ENCODE measurements at places on chromosomes 16 and 17.

GRCh38 chr17:20275653-20276052, 191.7 kb downstream of the LGALS9B start:
- no peak for DNase-seq

DNA sequence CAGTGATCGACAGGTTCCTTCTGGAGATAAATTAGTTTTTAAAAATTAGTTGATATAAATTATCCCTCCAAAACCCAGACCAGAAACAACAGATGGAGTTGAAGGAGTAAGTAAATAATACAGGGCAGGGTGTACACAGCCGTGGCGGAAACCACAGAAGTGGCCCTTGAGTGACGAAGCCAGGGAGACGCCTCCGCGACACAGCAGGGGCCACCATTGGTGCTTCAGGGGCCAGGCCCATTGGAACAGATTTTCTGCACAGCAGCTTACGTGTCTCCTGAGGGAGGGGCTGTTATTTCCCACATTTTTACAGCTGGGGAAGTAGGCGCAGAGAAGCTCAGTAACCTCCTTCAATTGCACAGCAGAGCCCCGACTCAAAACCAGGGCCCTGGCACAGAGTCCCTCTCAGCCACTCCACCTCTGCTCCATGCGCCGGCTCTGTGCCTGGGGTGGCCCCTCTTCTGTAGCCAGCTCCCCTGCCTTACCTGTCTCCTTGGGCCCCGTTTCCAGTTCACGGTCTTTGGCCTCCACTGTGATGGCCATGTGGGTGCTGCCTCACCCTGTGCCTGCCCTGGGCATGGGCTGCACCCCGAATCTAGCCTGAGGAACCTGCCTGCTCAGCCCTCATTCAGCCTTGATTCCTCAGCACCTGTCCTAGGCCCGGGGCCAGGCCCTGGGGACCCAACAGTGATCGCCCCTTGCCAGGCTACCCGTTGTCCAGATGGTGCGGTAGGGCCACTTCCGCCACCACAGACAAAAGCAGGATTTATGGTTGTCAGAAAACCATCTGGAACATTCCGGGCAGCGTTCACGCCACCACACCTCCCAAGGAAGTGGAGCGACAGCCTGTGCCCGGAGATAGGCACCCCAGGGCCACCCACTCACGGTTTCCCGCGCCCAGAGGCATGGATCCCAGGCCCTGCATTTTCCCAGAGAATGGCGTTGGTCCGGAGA, 128.5 kb upstream of the GSE1 start:
- peak; percentile 80 for DNase-seq

DNA sequence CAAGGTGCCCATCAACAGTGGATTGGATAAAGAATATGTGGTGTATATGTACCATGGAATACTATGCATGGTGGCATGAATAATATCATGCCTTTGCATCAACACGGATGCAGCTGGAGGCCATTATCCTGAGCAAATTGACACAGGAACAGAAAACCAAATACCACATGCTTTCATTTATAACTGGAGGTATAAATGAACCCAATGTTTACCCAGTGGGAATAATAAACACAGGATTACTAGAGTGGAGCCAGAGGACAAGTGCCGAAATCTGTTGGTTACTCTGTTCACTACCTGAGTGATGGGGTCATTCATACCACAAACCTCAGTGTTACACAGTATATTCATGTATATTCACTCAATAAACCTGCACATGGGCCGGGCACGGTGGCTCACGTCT, 125.2 kb downstream of the CDH11 start:
- DNase-seq: peak; percentile 9

DNA sequence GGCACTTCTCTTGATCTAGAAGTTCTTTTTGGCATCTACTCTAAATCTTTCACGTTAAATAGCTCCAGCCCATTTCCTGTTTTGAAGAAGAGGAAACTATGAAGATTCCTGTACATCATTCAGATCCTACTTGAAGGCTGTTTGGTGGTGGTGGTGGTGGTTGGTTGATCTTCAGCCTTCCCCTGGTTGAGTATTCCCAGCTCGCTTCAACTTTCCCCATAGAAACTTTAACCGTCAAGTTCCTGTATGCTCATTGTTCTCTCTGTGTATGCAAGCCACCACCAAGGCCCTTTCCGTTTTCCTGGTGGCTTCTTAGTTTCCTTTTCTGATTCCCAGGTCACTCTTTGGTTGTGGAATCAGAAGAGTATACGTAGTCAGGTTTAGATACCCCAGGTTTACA, 3.3 kb downstream of the LRRC46 start:
- no peak for DNase-seq

DNA sequence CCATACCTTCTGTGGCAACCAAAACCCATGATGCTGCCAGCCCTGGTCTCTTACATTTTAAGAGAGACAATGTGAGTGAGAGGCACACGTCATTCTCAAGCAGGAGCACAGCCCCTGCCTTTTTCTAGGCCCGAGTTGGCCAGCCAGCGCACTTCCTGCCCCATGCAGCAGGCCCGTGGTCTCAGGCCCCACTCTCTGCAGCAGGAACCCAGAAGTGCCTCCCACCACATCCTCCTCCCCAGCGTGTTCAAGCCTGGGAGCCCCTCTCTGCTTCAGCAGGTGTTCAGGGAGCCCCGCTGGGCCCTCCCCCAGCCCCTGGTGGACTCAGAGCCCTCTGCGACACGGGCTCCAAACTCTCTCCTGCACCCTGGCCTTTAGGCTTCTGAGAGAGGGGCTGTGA, 30.5 kb downstream of the ITGAE start:
- no peak for DNase-seq

GRCh38 chr17:78650093-78650715, 73.0 kb upstream of the DNAH17 start:
- DNase-seq: no peak

DNA sequence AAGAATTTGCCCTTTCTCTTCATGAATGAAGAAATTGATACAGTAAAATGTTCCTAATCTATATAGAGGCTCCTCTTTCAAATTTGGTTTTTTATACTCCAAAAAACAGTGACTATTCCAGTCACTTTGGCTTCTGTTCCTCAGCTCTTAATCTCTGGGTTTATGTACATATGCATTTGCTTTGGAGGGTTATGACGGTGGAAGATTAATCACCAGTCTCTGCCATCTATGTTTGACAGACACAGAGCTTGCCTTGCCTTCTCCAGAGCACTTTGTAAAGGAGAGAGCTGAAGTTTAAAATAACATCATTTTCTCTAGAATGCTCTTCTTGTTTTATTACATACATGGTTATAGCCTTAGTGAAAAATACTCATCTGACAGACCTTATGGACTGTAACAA, 99.3 kb downstream of the NLK start:
- no peak for DNase-seq

GRCh38 chr17:431494-431893, 78.9 kb upstream of the RPH3AL start:
- DNase-seq: no peak

- no peak for DNase-seq
Observed at GRCh38 chr17:54903375-54903774, 2.7 kb downstream of the TOM1L1 start.

GRCh38 chr16:83713597-83713996, 94.2 kb upstream of the HSBP1 start:
- DNase-seq: no peak

- DNase-seq: no peak
Observed at GRCh38 chr17:1473841-1474240, 17.8 kb upstream of the CRK start.

DNA sequence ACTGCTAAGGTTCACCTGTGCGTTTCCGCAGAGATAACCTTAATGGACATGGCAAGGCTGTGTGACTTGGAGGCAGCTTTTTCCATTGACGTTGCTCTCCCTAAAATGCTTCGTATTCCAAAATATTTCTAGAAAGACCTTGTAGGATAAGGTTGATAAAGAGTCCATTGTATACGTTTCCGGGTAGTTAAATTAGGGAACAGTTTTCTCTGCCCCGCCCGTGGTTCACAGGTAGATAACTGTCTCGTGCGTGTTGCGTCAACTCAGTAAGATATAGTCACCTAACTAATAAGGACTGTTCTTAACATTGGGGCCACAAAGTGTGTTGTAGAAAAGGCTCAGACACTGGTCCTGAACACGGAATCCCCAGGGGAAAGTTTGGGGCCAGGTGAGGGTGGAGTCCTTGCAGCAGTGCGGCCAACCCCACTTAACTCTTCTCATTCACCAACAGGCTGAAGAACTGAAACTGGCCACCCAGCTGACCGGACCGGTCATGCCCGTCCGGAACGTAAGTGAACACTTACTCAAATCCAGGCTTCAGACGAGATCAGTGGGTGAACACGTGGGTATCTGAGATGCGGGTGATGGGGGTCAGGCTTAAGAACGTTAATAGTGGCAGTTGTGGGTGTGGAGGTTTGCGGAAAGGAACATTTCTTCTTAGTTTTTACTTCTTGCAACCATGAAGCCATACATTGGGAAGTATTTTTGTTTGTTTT, 1.6 kb downstream of the RPL13 start:
- DNase-seq: no peak

- DNase-seq: no peak
Observed at GRCh38 chr16:12060751-12061150, 84.2 kb downstream of the SNX29 start.

GRCh38 chr17:64572682-64573154, 65.9 kb downstream of the CEP95 start:
- DNase-seq: no peak

DNA sequence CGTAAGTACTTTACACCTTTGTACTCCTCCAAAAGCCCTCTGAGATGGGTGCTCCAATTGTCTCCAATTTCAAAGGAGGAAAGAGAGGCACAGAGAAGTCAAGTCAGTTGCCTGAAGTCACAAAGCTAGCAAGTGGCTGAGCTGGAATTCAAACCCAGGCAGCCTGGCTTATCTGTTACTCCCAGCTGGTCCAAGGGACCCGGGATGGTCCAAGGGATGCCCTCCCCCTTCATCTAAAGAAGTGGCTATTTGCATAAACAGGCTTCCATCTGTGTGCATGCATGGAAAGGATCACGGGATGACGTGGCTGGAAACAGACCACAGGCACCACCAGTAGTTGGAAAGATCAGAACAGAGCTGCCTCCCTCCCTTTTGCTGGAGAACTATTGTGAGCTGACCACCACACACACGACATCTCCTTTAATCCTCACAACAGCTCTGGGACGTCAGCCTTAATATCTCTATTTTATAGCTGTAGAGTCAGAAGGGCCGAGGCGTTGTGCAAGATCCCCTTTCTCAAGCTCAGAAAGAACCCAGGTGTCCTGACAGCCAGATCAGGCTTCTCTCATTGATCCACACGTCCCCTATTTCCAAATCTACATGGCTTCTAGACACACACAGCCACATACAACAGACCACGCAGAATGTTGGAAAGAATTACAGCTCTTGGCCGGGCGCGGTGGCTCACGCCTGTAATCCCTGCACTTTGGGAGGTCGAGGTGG, 10.9 kb upstream of the COL1A1 start:
- no peak for DNase-seq

DNA sequence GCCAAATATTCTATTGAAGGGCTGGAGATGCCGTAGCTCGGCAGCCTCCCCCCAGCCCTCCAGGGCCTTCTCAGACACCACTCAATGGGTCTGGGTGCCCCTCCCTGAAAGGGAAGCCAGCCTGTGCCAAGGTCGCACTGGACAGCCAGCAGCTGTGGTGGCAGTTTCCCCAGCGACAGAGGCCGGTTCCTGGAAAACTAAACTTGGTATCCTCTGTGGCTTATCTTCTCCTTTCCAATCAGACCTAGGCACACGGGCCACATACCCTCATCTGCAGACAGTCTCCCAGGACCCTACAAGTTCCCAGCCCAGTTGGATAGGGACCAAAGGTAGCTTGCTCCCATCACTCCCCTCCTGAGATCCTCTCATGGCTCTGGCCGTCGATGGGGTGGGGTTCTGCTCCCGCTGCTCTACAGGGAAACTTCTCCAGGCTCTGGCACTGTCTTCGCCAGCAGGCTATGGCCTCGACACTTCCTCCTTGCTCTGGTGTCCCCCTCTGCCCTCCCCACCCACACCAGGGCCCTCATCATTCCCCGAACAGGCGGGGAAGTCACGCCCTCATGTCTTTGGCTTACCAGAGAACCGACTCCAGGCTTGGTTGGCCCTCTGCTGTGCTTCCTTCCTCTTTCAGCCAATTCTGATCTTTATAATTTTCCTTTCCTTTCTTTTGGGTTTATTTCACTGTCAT, 18.3 kb upstream of the IL21R start:
- DNase-seq: no peak

DNA sequence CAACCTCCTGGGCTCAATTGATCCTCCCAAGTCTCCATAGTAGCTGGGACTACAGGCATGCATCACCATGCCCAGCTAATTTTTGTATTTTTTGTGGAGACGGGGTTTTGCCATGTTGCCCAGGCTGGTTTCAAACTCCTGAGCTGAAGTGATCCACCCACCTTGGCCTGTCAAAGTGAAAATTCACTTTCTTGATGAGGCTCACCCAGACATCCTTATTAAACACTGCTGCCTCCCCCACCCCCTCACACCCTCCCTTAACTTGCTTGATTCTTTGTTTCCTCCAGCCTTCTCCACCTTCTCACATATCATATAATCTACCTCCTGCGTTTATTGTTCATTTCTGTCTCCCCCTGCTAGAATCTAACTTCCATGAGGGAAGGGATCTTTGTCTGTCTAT, 46.0 kb upstream of the TEX2 start:
- DNase-seq: no peak

DNA sequence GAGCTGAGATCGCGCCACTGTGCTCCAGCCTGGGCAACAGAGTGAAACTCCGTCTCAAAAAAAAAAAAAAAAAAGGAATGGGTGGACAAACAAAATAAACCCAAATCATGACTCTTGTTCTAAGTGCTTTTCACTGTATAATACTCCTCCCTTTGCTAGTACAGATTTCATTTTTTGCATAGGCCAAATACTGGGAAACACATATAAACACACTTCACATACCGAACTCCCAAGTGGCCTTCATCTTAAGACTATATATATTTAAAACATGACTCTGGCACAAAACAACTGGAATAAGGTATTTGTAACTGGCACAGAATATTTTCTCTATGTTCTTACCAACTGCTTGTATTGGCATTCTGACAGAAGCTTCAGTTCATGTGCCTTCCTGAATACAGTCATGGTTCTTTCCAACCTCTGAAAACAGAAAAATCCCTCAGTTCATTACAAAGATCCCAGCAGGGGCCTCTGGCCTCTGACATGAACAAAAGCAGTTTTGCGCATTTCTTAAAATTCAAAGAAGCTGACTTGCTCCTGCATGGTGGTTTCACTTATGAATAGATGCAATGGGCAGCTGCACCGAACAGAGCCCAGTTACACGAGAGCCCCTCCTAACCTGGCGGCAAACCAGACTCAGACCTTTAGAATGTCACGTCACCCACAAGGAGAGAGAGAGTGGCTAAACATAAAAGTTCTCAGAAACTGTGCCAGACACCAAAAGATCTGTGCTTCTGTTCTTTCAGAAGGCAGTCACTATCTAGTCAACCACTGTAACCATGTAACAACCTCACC, 19.1 kb upstream of the COPRS start:
- DNase-seq: no peak

DNA sequence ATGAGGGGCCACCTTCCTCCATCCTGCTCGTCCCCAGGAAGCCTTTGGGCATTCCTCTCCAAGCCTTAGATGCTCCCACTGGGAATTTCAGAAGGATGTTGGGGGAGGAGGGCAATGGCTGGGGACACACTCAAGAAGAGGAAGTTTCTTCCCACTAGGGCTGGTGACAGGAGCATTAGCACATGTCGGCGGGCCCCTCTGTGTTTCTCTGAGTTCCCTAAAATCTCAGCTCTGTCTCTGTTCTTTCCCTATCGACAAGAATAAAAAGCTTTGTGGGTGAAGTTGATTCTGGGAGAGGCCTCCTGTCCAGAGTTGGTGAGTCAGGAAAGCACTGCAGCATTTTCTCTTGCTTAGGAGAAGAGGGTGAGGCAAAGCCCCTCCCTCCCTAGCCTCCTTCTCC, 19.7 kb upstream of the C17orf107 start:
- DNase-seq: no peak

- DNase-seq: no peak
Observed at GRCh38 chr17:17525956-17526355, 29.8 kb upstream of the RASD1 start.

- DNase-seq: no peak
Observed at GRCh38 chr17:75273977-75274708, 3.1 kb upstream of the MIF4GD start.

Measured in NCI-H774 (cell line).